PC-9 (cell line): ENCODE measurements at places on chromosomes 1 and 21. TPM values are rescaled to one million over a fixed set of nuclear protein-coding genes. Genes with fewer than 3 reads are reported as not detected.

- H3K4me1 ChIP-seq: no peaks in the 10 kb centered on the region
- no peak for DNase-seq
- no peak overlapping the region for H3K27ac ChIP-seq
- H3K27me3 ChIP-seq: peaks cover 61% of the 10 kb centered on the region
- H3K36me3 ChIP-seq: no peaks in the 10 kb centered on the region
These were observed 55.1 kb downstream of the DISP3 start for GRCh38 chr1:11533790-11534787.

DNA sequence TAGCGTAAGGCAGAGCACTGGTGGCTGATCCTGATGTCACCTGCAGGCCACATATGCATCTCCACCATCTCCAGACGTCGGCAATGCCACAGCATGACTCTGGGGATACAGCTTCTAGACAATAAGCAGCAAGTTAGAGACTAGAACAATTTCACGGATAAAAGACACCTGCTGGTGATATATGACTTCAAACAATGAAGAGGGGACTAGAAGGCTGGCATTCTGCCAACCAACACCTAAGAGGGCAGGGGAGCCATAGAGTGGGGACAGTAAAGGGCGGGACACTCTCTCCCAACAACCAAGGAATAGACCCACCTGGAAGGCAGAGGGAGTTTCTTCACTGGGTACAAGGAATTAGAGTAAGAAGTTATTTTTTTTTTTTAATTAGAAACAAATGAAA is 126.7 kb downstream of the SIM2 start:
- H3K27me3 ChIP-seq: no peaks in the 10 kb centered on the region
- H3K27ac ChIP-seq: no peak overlapping the region
- no peaks in the 10 kb centered on the region for H3K36me3 ChIP-seq
- no peak for DNase-seq
- no peak overlapping the region for H3K4me3 ChIP-seq

DNA sequence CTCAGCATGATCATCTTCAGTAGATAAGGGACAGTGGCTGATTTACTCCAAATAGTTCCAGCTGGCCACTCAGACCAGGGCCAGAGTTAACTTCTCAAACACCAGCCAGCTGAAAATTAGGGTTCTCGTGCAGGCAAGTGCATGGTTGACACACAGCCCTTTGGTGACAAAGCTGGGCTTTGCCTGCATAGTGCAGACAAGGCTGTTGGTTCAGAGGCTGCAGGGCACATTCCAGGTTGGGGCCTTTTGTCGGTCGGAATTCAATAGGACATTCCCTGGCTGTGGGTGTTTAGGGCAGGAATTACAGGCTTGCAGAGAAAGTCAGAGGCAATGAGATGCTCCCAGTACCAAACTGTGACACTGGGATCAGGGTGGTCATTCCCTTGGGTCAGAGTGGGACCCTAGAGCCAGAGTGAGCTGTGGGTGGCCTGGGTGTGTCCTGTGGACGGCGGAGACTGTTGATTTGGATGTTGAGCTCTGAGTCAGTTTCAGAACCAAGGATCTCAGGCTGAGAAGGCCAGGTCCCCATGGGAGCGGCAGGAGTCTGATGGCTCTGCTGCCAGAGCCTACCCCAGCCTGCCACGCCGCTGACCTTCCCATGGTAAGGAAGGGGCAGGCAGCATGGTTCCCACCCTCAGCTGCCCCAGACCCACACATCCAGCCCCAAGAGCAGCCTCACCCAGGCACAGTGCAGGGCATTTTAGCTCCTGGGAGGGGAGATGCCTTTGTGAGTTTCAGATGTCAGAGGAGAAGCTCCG is 56.2 kb downstream of the STUM start:
- H3K36me3 ChIP-seq: no peaks in the 10 kb centered on the region
- H3K4me3 ChIP-seq: no peak overlapping the region
- H3K27me3 ChIP-seq: peaks cover 43% of the 10 kb centered on the region
- no peak overlapping the region for H3K27ac ChIP-seq
- DNase-seq: no peak

The KLHL17 gene
- 16.8 and 22.7 TPM in 2 replicates for total RNA-seq
